ENCODE measurements at places on chromosomes 11 and 22.

- DNase-seq: no peak
These were observed 76.8 kb upstream of the YWHAH start for GRCh38 chr22:31867386-31868153.

DNA sequence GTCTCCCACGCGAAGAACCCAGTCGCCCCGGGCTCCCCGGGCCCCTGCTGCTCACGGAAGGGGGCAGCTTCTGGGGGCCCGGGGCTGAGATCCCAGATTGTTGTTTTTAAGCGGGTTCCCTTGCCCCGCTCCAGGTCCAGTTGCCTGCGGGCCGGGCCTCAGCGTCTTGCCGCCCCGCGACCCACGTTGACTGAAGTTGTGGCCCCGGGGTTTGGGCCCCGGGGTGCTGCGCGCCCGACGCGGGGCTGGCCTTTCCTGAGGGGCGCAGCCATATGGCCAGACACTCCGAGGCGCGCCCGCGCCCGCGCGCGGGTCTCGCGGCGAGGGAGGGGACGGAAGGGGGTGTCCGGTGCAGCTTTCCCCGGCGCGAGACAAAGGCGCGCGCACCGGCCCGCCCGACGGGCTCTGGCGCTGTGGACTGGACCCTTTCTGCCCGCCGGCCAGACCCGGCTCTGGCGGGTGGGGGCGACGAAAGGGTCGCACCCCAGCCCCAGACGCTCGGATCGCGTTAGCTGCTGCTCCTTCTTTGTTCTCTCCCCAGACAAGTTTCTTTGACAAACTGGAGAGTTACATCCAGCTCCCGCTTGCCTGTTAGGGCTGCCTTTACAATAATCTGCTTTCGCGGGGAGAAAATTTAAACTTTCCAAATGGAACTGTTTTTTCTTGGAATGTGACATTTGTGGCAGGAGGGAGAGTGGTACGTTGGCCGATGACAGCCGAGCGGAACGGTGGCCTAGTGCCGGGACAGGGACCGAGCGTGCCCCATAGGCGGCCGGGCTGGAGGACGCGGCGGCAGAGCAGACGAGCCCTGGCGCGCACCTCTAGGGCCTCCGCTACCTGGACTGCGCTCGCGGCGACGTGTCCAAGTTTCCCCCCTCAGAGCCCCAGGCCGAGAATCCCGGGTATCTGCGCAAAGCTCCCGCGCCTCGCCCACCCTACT, 716 bp downstream of the AMOTL1 start:
- peak; percentile 57 for DNase-seq

GRCh38 chr11:21630934-21631478, 561.9 kb upstream of the ANO5 start:
- DNase-seq: no peak

GRCh38 chr22:49601614-49602321, 225.9 kb downstream of the BRD1 start:
- DNase-seq: no peak

GRCh38 chr11:95723361-95723942, 66.1 kb downstream of the FAM76B start:
- DNase-seq: no peak

GRCh38 chr11:84117394-84117793, 831.2 kb upstream of the CCDC90B start:
- DNase-seq: no peak

DNA sequence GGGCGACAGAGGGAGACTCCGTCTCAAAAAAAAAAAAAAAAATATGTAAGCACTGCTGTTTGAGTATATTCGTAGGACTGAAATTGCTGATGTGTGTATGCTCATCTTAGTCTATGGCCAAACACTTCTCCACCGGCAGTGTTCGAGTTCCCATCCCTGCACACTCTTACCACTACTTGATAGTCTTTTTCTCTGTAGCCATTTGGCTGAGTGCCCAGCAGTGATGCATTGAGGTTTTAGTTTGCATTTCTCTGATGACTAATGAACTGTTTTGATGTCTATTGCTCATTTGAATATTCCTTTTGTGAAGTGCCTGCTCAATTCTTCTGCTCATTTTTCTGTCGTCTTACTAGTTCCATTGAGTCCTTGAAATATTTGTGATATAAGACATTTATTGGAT, 1.9 kb downstream of the TIRAP start:
- peak; percentile 79 for DNase-seq

GRCh38 chr11:76642341-76642740, 28.2 kb downstream of the LRRC32 start:
- DNase-seq: no peak

- DNase-seq: peak; percentile 33
These were observed 21.9 kb downstream of the PC start for GRCh38 chr11:66936311-66936711.

DNA sequence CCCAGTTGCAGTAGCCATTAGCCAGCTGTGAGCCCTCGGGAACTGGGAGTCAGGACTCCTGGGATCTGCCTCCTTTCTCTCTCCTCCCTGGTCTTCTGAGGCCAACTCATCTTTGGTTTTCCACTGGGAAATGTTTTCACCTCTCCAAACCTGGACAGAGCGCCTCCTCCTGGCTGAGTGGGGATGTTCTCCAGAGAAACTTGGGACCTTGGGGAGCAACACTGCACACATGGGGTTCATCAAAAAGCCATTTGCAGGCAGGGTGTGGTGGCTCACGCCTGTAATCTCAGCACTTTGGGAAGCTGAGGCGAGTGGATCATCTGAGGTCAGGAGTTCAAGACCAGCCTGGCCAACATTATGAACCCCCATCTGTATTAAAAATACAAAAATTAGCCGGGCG, 145.4 kb downstream of the NECTIN1 start:
- no peak for DNase-seq

GRCh38 chr22:24417200-24417599, 10.2 kb upstream of the ADORA2A start:
- DNase-seq: no peak

DNA sequence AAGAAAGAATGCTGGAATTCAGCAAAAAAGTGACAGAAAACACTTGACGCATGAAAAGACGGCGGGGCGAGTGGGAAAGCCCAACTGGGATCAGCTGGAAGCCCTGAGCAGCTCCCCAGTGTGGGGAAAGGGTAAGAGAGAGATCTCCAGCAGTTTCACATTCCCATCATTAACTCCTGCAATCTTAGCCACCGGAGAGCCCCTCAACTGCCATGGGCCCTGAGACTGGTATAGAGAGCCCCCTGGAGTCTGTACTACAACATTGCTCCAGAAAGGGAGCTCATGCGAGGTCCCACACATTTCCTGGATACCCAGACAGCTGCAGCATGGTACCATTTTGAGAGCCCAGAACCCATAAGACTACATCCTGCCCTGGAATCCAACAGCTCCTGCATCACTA, 31.1 kb downstream of the MRGPRX4 start:
- peak; percentile 48 for DNase-seq

GRCh38 chr11:57567515-57568329, at the start of gene UBE2L6:
TSS of gene UBE2L6 (minus strand) at chr11:57567672. CDS start at chr11:57567611, 61 bp downstream.
- DNase-seq: peak; percentile 89

- DNase-seq: no peak
These were observed 590.5 kb downstream of the OPCML start for GRCh38 chr11:132941761-132942160.

GRCh38 chr22:41943661-41944209, 3.2 kb downstream of the CENPM start:
- DNase-seq: no peak

GRCh38 chr22:25027043-25027906, 74.8 kb downstream of the KIAA1671 start:
- no peak for DNase-seq

GRCh38 chr22:29824677-29825076, 13.4 kb downstream of the ASCC2 start:
- DNase-seq: no peak

- DNase-seq: peak; percentile 87
These were observed 86.6 kb downstream of the KCNQ1 start for GRCh38 chr11:2531277-2531986.

DNA sequence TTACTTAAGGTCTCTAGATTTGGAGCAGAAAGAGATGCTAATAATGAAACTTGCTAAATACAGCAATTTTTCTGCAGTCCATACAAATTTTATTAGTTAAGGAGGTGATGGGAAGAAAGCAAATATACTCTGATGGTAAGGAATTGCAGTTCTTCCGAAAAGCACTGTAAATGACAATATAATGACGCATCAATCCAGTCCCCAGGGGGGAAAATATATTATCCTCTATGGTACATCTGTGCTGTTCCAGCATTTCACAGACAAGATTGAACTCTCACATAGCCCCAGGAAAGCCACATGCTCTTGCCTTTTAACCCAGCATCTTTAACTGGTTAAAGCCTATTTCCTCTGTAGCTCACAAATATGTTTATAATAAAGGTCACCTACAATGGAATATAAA, 416.6 kb upstream of the CCDC90B start:
- DNase-seq: no peak

- DNase-seq: no peak
These were observed 121.3 kb downstream of the PKNOX2 start for GRCh38 chr11:125285844-125286243.

- DNase-seq: no peak
These were observed 6.2 kb downstream of the HPS4 start for GRCh38 chr22:26477341-26477731.

- DNase-seq: peak; percentile 56
These were observed 585 bp downstream of the THYN1 start for GRCh38 chr11:134252346-134253187.

DNA sequence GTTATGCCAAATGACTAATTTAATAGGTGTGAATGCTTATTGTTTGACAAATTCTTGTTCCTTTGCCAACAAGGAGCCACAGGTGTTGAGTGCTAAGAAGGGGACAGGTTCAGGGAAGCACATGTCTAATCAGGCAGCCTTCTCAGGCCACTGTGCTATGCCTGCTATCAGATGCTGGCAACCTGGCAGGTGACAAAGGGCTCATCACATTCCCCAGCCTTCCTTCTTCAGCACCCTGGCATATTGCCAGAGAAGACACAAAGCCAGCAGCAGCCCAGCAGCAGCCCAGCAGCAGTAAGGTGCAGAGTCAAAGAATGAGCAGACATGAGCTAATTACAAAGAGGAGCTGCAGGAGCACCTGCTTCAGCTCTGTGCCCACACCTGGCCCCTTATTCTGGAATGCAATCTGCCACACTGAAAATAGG, 68.2 kb downstream of the GUCY1A2 start:
- DNase-seq: no peak

DNA sequence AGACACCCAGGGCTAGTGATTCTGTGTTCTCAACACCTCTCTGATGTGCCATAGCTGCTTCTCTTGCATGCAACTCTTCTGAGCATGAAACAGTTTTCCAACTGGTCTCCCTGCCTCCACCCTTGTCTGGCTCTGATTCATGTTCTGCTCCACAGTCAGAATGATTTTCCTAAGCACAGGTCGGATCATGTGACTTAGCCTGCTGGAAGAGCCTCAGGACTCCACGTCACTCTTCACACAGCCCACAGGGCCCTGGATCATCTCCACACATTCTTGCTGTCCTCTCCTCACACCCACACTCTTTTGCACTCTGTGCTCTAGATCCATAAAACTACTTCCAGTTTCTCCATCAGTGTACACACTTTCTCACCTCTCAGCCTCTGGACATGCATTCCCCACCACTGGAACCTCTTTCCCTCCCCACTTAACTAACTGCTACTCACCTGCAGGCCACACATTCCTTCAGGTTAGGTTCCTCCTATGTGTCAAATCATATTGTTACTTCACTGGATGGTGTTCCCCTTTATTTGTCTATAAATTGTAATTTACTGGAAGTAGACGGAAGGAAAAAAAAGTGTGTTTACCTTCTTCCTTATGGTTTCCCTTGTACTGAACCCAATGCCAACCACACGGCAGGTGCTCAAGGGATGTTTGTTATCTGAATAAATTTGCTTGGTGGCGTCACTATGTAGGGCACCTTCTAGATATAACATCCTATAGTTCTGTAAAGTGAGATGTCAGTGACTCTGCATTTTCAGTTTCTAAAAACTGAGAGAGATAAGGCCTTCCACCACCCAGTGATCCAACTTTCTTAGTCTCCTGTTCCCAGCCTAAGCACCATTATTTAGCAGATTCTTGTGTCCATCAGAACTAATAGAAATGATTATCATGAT, 133.7 kb downstream of the ETS1 start:
- peak; percentile 83 for DNase-seq

- DNase-seq: no peak
These were observed 149.7 kb upstream of the CADM1 start for GRCh38 chr11:115653926-115654325.

DNA sequence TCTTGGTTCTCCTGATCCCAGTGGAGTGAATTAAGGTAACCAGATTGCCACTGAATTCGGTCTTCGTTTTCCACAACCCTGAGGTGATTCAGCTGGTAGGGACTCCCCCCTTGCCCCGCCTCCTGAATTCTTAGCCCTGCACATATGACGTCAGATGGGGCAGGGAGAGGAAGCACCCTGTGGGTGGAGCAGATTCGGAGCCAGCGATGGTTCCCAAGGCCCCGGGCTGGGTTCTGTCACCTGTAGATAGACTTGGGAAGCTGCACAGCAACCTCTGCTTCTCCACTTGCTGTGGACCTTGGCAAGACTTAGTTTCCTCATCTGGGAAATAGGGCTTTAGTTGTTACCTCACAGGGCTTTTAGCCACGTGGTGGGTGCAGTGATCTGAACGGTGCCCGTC, 67.8 kb downstream of the CTTN start:
- no peak for DNase-seq

DNA sequence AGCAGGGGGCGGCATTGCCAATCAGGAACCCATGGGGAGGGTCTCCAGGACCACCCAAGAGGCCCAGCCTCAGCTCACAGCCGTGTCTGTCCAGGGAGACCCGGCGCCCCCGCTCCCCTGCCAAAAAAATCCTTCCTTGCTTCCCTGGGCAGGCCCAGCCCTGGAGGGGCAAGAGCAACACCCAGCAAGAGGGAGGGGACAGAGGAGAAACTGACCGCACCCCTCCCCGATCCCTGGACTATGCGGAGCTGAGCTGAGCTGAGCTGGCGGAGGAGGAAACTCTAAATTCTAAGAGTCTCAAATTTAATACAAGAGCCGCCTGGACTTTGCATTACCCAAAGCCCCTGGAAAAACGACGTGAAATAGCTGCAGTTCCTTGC, 52.0 kb upstream of the SHISAL1 start:
- no peak for DNase-seq

DNA sequence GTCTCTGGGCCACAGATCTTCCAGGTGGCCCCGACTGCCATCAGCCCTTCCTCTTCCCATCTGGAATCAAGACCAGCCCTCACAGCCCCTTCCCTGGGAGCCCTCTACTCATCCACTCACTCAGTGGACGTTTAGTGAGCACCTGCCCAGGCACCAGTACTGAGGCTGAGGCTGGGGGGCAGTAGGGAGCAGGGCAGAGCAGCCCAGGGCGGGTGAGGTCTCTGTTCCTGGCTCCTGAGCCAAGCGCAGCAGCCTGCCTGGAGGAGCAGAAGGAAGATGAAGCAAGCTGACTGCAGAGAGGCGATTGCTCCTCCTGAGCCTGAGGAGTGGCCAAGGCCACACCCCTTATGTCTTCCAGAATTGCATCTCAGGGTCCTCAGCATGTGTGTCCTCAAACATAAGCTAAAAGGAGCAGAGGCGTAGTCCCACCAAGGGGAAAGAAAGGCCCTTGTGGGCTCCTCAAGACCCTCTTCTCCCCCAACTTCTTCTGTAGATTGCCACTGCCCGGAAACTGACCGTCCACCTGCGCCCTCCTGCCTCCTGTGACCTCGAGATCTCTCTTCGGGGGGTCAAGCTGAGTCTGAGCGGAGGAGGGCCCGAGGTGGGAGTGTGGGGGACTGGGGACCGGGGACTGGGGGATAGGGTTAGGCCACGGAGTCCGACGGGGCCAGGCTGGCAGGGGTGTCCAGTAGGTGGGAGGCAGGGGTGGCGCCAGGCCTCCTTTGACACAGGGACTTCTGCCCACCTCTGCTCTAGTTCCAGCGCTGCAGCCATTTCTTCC, 5.8 kb downstream of the MAPK8IP2 start:
- DNase-seq: peak; percentile 21

- peak; percentile 98 for DNase-seq
These were observed at the start of gene APLP2 for GRCh38 chr11:130069659-130070108. TSS of gene APLP2 (plus strand) at chr11:130069894. CDS start at chr11:130069978, 84 bp downstream.

- DNase-seq: no peak
These were observed 372.3 kb downstream of the AASDHPPT start for GRCh38 chr11:106449763-106450162.

Measured in AG08396 (cell line).